Activated CD4-positive, alpha-beta T cell treated with anti-CD3 and anti-CD28 coated beads, Interleukin-2, Interleukin-6, amounts not matched to agents 100 ng/mL and 50 ng/mL, durations not matched to agents 16 hours and 8 hours (primary cell): ENCODE measurements at places on chromosomes 12 and 14.

DNA sequence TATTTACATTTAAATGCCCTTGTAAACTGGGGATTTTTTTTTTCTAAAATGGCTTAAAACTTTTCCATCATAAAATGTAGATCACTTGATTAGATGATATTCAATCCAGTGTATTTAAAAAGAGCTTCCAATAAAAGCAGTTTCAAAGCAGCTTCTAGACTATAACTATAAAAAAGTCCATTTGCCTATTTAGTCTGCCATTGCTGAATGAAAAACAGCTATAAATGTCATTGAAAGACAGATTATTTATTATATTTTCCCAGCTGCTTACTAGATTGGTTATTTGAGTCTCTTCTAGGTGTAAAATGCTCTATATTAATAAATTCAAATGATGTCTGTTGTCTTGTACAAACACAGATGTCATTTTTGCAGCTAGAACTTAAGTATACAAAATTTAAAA lies 414.8 kb downstream of the RMST start:
- DNase-seq = no peak

- no peak for DNase-seq
These were observed 39.5 kb downstream of the SCARB1 start for GRCh38 chr12:124824195-124824594.

GRCh38 chr12:31991146-31991545 lies 31.9 kb downstream of the RESF1 start:
- DNase-seq = peak; percentile 75

DNA sequence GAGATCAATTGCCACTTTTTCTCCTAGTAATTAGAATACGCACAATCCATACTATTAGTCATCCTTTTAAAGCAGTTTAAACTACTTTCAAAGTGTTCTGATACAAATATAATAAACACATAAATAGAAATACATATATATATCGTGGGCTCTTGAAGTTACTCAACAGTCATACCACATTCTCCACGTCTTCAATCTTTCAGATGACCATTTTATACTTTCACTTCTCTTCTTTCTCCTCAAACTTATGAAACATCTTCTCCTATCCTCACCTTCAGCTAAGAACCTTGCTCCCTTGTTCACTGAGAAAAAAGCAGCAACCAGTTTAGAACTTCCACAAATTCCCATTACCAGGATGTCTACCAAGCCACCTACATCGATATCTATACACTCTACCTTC lies 19.2 kb downstream of the CEP290 start:
- DNase-seq = no peak

DNA sequence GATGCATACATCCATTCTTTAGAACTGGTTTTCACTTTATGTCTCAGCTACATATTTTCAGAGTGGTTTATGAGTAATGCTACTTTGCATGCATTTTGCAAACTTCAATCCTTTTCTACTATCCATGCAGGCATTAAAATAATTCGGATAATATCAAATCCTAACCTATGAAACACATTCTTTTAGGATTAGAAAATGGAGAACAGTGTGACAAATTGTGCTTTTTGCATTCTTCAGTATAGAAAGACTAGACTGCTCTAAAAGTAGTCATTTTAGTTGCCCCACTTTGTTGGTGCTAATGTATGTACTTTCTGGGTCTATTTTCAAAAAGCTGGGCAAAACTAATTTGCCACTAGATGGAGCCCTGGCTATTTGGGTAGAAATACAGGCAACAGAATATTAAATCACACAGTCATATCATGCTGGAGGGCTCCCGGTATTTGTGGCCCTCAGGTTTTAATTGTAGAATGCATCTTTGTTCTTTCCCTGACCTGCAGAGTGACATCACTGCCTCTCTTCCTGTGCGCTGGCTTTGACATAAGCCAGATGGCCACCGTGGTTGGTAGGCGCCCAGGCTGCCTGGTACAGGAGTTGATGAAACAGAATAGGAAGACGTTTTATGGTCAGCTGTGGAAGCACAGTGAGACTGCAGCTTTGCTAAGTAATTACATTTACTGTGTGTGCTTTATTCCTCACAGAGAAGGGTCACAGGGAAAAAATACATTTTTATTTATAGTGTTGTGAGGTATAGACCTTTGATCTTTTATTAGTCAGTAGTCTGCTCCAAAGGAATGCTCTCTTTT lies 28.1 kb downstream of the MSRB3 start:
- DNase-seq = peak; percentile 35

DNA sequence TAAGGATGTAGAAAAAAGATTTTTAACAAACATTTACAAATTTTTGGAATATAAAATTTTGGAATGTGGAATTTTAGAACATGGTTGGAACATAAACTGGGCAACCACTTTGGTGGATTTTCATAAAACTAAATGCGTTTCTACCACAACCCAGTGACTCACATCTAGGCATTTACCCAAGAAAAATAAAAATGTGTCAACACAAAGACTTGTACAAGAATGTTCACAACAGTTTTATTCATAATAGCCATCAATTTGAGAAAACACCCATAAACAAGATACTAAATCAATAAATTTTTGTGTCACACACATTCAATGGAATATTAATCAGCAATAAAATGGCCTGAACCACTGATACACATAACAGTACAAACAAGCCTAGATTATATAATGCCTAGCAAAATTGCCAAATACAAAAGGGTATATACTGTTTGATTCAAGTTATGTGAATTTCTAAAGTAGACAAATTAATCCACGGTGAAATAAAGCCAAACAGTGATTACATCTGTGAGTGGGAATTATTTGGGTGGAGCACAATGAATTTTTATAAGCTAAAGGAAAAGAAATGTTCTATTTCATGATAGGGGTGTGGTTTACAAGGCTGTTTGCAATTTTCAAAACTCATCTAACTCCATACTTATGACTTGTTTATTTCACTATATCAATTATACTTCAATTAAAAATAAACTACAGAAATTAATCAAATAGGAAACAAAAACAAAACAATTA lies 415.2 kb upstream of the OR4E1 start:
- no peak for DNase-seq

DNA sequence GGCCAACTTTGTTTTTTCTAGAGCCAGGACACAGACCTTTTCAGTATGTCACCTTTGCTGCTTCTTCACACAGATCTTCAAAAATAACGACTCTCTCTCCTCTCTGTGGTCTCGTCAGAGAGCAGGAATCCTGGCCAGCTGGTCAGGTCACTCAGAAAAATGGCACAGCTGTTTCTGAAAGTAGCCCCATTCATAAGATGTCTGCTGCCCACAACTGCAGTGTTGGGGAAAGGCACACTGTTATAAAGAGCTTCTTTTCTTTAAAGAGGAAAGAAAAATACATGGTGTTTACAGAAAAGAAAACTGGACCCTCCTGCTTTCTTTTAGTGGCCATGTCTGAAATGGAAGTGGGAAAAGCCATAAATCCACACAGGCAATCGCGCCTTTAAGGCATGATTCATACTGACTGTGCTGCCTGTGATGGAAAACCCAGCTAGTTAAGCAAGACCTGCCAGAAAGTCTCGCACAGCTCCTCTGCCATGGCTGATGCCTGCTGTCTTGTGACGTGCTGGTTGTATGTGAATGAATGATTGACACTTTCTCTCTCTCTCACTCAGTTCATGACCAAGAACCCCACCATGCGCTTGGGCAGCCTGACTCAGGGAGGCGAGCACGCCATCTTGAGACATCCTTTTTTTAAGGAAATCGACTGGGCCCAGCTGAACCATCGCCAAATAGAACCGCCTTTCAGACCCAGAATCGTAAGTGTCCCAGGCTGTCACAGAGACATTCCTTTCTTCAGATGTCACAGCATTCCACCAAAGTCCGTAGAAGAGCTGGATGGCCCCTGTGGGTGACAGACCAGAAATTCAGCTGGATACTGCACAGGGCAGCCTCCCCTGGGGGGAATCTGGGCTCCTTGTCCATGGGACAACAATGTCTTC lies 147.9 kb upstream of the HIF1A start:
- no peak for DNase-seq

DNA sequence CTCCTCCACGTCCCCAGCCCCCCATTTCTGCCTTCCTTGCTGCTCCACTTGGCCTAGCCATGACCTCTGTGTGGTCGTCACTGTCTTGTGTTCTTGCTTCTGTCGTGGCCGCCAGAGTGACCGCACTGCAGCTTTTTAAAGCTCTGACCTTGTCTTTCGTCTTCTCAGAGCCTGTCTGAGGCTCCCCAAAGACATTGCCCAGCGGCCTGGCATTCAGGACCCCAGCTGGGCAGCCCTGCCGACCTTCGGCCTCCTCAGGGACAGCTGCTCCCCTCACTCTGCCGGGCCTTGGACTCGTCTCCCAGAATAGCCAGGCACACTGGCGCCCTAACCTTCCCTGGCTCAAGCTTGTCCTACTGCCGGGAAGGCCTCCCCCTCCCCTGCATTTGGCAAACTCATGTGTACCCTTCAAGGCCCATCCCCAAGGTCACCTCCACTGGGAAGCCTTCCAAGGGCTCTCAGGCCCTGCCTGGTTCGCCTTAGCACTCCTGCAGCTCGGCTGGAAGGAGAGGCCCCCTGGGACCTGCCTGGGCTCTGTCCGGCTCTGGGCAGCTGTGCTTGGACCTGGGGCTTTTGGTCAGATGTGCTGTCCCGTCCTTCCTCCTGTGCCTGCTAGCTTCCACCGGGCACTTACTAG lies 15.7 kb upstream of the DLK1 start:
- DNase-seq = no peak

- DNase-seq = peak; percentile 60
These were observed 3.0 kb upstream of the METTL17 start for GRCh38 chr14:20986811-20987210.

- DNase-seq = no peak
These were observed 178.6 kb downstream of the TMEM132C start for GRCh38 chr12:128445415-128446127.

DNA sequence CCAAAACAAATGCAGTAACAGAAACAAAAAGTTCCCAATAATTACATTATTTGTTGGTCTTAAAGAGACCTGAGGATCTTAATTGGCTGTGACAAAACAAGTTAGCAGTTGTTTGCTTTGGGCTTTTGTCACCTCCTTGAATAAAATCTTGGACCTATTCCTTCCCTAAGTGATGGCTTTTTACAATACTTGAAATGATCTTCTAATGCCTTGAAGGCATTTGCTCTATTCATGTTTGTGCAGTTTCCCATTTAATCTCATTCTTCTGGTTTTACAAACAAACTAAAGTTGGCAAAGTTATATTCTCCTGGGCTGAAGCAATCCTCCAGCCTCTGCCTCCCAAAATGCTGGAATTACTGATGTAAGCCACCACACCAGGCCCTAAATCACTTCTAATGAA lies 98.8 kb downstream of the OSBPL8 start:
- no peak for DNase-seq

DNA sequence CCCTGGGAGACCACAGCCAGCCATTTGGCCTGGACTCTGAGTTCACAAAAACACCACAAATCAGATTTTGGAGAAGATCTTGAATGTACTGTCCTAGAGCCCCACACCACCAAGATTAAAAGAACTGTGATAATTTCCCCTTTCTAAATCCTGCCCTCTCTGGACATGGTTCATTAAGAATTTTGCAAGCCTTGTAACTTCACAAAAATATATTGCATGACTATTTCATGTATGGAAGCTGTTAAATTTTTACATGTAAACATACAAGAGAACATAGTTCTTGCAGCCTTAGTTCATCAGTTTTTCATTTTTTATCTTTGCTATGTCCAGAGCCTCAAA lies 97.0 kb downstream of the SCARB1 start:
- no peak for DNase-seq

DNA sequence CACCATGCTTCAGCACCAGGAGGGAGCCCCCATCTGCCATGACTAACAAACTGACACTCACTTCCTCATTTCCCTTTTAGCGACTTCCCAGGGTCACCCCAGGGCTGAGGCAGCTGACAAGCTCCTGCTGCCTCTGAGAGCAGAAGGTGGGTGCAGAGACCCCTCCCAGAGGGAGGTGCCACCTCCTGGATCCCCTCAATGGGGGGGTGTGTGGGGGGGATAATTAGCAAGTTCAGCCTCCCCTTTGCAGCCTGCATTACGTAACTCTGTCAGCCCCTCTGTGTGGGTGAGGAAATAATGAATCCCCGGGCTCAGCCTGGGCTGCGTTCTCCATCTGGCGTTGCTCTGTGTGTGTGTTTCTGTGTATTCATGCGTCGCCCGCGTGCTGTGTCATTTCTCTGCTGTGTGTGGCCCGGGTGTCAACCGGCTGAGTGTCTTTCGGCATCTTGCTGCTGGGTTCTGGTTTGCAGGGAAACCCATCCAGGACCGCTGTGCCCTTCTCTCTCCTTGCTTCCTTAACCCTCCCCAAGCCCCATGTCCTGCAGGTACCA lies 28.0 kb downstream of the NOS1 start:
- no peak for DNase-seq
